Activated naive CD8-positive, alpha-beta T cell treated with anti-CD3 and anti-CD28 coated beads for 36 hours (primary cell): ENCODE measurements at places on chromosomes 5 and 9.

DNA sequence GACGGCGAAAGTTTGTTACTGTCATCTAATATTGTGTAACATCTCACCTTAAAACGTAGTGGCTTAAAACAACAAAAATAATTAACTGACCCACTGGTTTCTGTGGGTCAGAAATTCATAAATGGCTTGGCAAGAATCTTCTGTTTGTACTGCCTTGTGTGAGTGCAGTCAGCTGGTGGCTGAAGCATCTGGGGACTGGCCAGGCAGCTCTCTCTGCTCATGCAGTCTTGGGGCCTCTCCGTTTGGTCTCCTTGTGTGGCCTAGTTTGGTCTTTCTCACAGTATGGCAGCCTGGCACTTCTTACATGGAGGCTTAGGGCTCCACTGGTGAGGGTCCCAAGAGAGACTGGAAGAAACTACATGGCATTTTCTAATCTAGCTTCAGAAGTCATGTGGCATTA, 49.0 kb upstream of the CTXN3 start:
- H3K36me3 ChIP-seq, result no peaks in the 10 kb centered on the region
- H3K4me3 ChIP-seq, result no peak overlapping the region
- DNase-seq, result no peak
- no peaks in the 10 kb centered on the region for H3K27me3 ChIP-seq
- H3K27ac ChIP-seq, result no peak overlapping the region

DNA sequence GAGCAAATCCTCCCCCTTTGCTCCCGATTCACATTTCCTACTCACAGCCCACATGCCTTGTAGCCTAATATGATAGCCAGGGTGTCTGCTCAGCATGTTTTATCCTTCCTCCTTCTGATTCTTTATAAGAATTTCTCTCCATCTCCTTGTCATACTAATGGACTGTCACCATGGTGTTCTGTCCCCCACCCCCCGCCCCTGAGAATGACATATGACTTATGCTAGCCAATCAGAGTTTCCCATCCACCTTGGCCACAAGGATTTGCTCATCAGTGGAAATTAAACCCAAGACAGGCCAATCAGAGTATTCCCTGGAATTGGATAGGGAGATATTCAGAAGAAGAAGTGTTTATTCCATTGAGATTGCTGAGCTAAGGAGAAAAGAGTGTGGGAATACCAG, 16.0 kb downstream of the ABLIM3 start:
- DNase-seq, result no peak
- no peaks in the 10 kb centered on the region for H3K4me1 ChIP-seq
- H3K4me3 ChIP-seq, result no peak overlapping the region
- H3K27ac ChIP-seq, result no peak overlapping the region

DNA sequence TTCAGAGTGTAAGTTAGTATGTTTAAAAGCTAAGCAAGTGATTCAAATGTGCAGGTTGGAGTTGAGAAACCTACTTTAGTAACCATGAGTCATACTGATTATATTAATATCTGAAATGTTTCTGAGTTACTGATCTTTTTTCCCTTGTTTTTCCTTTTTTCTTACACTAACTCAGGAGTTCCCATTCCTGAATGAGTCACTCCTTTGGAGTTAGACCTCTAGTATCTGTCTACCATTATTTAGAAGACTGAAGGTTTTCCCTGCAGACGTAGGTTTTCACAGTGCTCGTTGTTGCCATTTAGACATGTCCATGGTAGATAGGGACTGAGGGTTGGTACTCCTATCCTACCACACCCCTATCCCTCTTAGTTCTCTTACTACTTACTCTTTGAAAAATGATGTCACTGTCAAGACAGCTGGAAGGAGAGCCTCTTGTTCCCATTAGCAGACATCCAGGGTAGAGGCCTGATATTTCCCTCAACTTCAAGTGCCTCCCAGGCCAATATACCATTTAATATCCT, 20.2 kb downstream of the OCLN start:
- H3K27ac ChIP-seq, result no peak overlapping the region
- H3K4me3 ChIP-seq, result no peak overlapping the region
- no peaks in the 10 kb centered on the region for H3K4me1 ChIP-seq

GRCh38 chr5:81014348-81014747, 54.2 kb downstream of the RASGRF2 start:
- H3K27ac ChIP-seq, result no peak overlapping the region
- H3K36me3 ChIP-seq, result peaks cover 18% of the 10 kb centered on the region
- peaks cover 63% of the 10 kb centered on the region for H3K4me1 ChIP-seq
